Gastrocnemius medialis (tissue), 4 donors: ENCODE measurements at places on chromosomes 1 and 21. TPM values are rescaled to one million over a fixed set of nuclear protein-coding genes. Genes with fewer than 3 reads are reported as not detected.
A peak's percentile ranks its signal among the peaks of the same experiment; 100 is the strongest.

- H3K4me3 ChIP-seq, result no peak overlapping the region
- H3K27ac ChIP-seq, result no peak overlapping the region
- no peaks in the 10 kb centered on the region for H3K4me1 ChIP-seq
- H3K27me3 ChIP-seq, result no peaks in the 10 kb centered on the region
- no peaks in the 10 kb centered on the region for H3K36me3 ChIP-seq
- DNase-seq, result no peak
Observed at GRCh38 chr1:72936942-72937341, 654.6 kb upstream of the NEGR1 start.

DNA sequence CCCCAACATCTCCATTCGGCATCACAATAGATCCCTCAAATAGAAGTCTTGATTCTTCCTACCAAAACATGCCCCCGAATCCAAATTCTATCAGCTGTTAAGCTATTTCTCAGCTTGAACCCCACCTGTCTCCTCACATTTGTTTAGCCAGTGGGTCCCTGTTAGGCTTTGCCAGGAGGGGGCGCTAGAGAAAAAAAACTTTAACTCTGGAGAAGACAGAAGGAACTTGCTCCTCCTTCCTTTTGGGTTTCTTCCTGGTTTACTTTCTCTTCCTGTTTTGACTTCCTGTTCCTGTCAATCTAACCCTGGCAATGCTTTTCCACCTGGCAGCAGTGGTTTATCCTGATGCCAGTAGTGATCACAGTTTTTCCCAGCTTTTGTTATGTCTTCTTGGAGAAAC is 95.6 kb upstream of the KCNK1 start:
- H3K27ac ChIP-seq, result no peak overlapping the region
- no peaks in the 10 kb centered on the region for H3K4me1 ChIP-seq
- no peaks in the 10 kb centered on the region for H3K27me3 ChIP-seq
- H3K4me3 ChIP-seq, result no peak overlapping the region
- no peak for DNase-seq

DNA sequence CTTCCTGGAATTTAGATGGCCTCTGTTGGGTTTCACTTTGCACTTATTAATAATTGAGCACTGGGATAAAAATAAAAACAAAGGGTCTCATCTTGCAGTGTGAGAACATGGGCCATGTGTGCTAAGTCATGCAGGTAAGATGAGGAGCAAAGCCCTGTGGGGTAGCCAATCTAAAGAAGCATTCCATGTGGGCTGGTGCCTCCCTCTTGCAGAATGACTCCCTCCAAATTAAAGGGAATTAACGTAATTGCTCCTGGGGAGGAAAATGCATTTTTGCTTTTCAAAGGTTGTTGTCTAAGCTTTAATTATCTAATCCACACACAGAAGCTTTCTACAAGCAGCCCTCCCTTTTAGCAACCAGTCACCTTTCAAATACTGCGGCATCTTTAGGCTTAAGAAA is 69.8 kb downstream of the CDC14A start:
- H3K27ac ChIP-seq, result no peak overlapping the region
- no peak overlapping the region for H3K4me3 ChIP-seq
- no peaks in the 10 kb centered on the region for H3K4me1 ChIP-seq
- no peak for DNase-seq

DNA sequence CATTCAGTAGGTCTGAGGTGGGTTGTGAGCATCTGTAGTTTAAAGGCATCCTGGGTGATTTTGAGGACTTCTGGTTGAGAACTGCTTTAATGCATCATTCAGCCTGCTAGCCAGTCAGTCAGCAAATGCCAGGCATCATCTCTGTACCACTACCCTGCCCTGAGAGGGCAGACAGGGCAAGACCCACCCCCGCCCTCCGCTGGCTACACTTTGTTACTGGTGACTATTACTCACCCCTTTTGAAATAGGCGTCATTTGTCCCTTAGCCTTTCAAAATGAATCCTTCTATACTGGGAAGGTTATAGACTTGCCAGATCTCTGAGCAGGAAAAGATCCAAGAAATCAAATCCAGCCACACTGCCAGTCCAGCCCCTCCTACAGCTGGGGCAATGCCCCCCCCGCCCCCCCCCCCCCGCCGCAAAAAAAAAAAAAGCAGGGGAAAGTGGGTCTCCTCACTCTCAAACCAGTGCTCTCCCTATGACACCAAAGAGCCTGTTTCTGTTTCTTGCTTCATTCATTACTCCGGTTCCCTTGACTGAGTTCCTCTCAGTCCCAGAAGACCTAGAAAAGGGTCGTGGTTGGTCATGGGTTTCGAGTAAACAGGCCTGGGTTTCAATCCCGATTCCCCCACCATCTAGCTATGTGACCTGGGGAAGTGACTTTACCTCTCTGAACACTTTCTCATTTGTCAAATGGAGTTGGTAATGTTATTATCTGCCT is 4.4 kb downstream of the SELENON start:
- H3K4me1 ChIP-seq, result peaks cover 61% of the 10 kb centered on the region
- no peaks in the 10 kb centered on the region for H3K36me3 ChIP-seq
- H3K27ac ChIP-seq, result peak overlapping the region; percentile 80
- peak; percentile 70 for DNase-seq
- no peak overlapping the region for H3K4me3 ChIP-seq
- no peaks in the 10 kb centered on the region for H3K27me3 ChIP-seq

Gene CD84
- 0.62 TPM for total RNA-seq

DNA sequence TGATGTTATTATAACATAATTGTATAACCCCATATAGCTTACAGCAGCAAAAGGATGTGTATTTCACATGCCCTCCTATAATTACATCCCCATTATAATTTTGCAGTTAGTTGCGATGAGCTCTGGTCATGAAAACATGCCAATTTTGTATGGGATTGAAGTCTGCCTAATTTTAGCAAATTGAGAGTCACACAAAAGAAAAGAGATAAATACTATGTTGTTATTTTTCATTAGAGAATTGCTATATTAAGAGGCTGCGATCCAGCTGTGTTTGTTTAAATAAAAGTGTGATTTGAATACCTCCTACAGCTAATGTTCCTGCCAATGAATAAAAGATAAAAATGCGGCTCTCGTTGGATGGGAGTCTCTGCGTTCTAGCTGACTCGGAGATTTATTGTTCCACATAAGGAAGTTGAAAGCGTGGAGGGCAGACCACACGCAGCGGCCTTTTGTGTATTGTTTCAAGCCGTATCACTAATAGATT is 461.0 kb upstream of the NFIA start:
- no peaks in the 10 kb centered on the region for H3K27me3 ChIP-seq
- no peak overlapping the region for H3K27ac ChIP-seq

DNA sequence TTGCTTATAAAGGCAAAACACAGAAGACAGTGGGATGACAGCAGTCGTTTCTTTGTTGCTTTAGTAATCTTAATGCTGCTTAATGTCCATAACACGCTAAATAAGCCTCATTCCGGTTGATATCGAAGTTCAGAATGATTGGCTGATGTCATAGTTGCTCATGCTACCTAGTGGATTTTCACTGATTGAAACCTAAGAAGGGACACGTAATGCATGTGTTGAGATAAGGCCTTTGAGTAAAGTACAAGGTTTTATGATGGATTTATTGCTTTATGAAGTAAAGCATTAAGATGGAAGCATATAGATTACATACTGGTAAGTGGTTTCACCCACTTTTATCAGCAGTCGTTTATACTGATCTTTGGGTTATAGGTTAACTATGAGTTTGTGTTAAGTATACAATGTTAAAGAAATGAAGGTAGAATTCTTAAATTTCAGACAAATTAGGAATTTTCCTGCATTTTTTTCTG is 25.1 kb downstream of the IARS2 start:
- peaks cover 33% of the 10 kb centered on the region for H3K36me3 ChIP-seq
- H3K4me1 ChIP-seq, result no peaks in the 10 kb centered on the region
- DNase-seq, result no peak
- no peak overlapping the region for H3K4me3 ChIP-seq

DNA sequence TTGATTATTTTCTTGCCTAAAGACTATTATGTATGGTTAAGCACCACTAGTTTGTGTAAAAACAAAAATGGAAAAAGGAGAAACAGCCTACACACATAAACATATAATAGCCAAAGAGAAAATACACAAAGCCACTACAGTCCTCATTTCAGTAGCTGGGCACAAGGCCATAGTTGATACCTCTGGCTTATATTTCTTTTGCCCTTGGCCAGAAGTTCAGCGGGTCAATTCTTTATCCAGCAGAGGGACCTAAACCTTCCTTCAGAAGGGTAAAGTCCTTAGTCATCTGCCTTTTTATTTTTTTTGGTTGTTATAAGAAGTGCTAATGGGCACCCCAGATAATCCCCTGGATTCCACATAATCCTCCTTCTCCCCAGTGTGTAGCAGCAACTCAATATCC is 134.1 kb downstream of the PIGK start:
- no peak for DNase-seq
- no peak overlapping the region for H3K27ac ChIP-seq
- H3K4me3 ChIP-seq, result no peak overlapping the region
- no peaks in the 10 kb centered on the region for H3K27me3 ChIP-seq
- H3K36me3 ChIP-seq, result no peaks in the 10 kb centered on the region

Gene ARHGEF2
- total RNA-seq, result 26.3 TPM

- no peaks in the 10 kb centered on the region for H3K36me3 ChIP-seq
- H3K27ac ChIP-seq, result no peak overlapping the region
- peaks cover 24% of the 10 kb centered on the region for H3K4me1 ChIP-seq
- DNase-seq, result no peak
Observed at GRCh38 chr1:226112626-226113025, 50.1 kb downstream of the H3-3A start.

DNA sequence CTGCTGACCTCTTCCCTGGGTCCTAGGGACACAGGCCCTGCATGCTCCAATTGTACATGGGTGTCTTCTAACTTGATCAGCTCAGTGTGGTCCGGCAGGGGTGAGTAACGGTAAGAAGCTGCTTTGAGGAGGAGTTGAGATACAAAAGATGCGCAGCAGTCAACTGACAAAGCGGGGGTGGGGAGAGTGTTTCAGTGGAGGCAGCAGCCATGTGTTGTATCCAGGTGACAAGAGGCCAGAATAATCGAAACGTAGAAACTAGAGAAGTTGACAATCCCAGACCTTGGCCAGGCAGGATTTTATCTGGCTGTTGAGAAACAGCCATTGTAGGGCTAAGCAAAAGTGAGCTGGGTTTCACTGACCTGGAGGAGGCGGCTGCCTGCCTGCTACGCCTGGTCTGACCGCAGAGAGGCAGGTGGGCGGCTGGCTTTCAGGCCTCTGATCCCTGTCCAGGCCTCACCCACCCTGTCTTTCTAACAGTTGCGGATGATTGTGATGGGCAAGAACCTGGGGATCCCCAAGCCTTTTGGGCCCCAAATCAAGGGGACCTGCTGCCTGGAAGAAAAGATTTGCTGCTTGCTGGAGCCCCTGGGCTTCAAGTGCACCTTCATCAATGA is 28.8 kb downstream of the PADI6 start:
- no peak overlapping the region for H3K27ac ChIP-seq
- no peak overlapping the region for H3K4me3 ChIP-seq
- H3K27me3 ChIP-seq, result no peaks in the 10 kb centered on the region
- H3K36me3 ChIP-seq, result no peaks in the 10 kb centered on the region
- no peak for DNase-seq
- H3K4me1 ChIP-seq, result no peaks in the 10 kb centered on the region

Gene LCE1E
- total RNA-seq, result not detected

GRCh38 chr1:16076865-16077238 is 3.4 kb upstream of the FAM131C start:
- H3K27me3 ChIP-seq, result peaks cover 7% of the 10 kb centered on the region
- no peak overlapping the region for H3K4me3 ChIP-seq
- H3K4me1 ChIP-seq, result peaks cover 3% of the 10 kb centered on the region
- H3K27ac ChIP-seq, result no peak overlapping the region
- DNase-seq, result no peak

- H3K4me1 ChIP-seq, result no peaks in the 10 kb centered on the region
- no peak for DNase-seq
- no peaks in the 10 kb centered on the region for H3K27me3 ChIP-seq
- no peak overlapping the region for H3K4me3 ChIP-seq
Observed at GRCh38 chr1:29043274-29043965, 80.3 kb downstream of the TMEM200B start.

DNA sequence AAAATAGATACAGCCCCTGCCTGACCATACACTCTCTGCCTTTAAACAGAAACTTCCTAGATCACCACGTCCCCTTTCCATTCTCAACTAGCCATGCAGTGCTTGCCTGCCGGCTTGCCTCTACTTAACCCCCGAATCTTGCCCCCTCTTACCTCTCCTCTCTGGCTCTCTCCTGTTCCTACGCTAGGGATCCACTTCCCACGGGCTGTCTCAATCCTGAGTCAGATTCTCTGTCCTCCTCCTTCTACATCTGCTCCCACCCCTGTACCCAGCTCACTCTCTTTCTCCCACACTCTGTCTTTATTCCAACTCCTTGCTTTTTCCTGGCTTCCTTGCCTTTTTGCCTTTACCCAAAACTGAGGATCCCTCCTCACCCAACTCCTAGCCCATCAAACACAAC is 29.3 kb downstream of the ATF3 start:
- peaks cover 5% of the 10 kb centered on the region for H3K4me1 ChIP-seq
- peak overlapping the region; percentile 33 for H3K4me3 ChIP-seq
- no peaks in the 10 kb centered on the region for H3K36me3 ChIP-seq
- H3K27me3 ChIP-seq, result no peaks in the 10 kb centered on the region
- no peak for DNase-seq

Gene COL8A2
- 0.67 TPM for total RNA-seq

DNA sequence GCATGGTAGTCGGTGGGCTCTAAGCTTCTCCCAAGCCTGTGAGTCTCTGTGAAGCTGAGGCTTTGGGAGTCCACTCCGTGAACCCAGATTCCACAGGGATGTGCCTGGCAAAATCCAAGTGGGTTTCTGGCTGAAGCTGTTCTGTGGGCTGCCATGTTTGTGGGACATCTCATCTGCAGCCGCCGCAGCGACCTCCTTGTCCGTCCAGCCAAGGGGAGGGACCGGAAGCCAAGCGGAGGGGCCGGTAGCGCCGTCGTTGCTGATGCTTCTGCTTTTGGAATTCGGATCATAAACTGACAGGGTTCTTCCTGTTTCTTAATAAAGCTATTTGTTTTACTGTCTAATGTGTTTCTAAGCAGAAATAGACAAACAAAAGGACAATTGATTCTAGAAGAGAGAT is 13.3 kb downstream of the KIF26B start:
- no peaks in the 10 kb centered on the region for H3K36me3 ChIP-seq
- H3K4me1 ChIP-seq, result no peaks in the 10 kb centered on the region
- no peak for DNase-seq
- H3K4me3 ChIP-seq, result no peak overlapping the region
- no peak overlapping the region for H3K27ac ChIP-seq

GRCh38 chr21:40840401-40841125 is 6.4 kb downstream of the DSCAM start:
- no peak overlapping the region for H3K27ac ChIP-seq
- DNase-seq, result no peak
- H3K27me3 ChIP-seq, result peaks cover 14% of the 10 kb centered on the region
- H3K4me3 ChIP-seq, result no peak overlapping the region
- no peaks in the 10 kb centered on the region for H3K36me3 ChIP-seq

DNA sequence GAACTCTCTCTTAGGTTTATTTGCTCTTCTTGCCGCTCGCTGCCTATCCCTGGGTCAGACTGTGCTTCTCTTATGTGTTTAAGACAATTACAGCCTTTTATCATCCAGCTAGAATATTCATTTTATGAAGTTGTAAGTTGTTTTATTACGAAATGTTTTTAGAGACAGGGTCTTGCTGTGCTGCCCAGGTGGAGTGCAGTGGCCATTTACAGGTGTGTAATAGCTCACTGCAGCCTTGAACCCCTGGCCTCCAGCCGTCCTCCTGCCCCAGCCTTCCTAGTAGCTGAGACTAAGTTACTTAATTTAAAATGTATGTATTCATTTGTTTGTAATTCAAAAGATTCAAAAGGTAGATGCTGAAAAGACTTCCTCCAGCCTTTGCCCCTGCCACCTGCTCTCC is 99.0 kb upstream of the KIF26B start:
- no peaks in the 10 kb centered on the region for H3K27me3 ChIP-seq
- no peak for DNase-seq
- H3K36me3 ChIP-seq, result no peaks in the 10 kb centered on the region
- H3K27ac ChIP-seq, result no peak overlapping the region
- H3K4me3 ChIP-seq, result no peak overlapping the region

Gene LENEP
- total RNA-seq, result not detected

Gene FCRLA
- not detected for total RNA-seq
